ENCODE measurements at places on chromosomes 4 and X.

- DNase-seq, result no peak
These were observed 8.2 kb downstream of the MTHFD2L start for GRCh38 chr4:74166135-74166534.

- no peak for DNase-seq
These were observed 90.0 kb downstream of the MAOA start for GRCh38 chrX:43745938-43746721.

GRCh38 chr4:4867375-4868039 lies 8.0 kb downstream of the MSX1 start:
- no peak for DNase-seq

DNA sequence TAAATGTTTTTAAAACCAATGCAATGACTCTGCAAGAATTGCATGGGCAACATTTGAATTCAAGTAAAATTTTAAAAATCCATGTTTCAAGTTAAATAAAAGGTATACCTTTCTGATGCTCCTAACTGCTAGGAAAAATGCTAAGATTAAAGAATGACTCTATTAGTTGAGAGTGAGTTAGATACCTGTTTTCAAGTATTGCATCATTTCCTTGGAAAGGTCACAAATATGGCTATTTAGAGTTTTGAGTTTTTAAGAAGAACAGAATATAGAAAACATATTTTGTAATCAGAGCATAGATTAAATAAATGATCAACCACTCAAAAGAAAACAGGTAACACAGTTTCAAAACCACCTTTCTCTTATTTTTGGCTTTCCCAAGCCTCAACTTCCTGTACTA lies 18.3 kb upstream of the NPY2R start:
- DNase-seq, result no peak

DNA sequence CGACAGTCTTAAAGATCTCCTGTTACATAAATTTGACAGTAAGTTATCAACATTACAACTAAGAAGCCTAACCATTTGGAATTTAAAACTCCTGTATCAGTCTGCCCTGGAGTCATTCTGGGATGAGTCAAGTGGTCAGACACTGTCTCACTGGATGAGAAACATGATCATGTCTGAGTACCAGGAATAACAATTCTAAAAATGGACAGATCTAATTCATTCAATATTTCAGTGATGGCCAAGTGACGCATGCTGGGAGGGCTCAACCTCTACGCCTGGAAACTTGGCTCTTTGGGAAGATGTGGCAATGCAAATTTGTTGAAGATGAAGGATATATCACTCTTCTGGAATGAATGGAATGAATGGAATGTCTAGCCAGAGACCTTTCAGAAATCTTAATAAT lies 1427.2 kb downstream of the STIM2 start:
- DNase-seq, result no peak

GRCh38 chr4:94486372-94486801 lies 34.6 kb downstream of the PDLIM5 start:
- no peak for DNase-seq

DNA sequence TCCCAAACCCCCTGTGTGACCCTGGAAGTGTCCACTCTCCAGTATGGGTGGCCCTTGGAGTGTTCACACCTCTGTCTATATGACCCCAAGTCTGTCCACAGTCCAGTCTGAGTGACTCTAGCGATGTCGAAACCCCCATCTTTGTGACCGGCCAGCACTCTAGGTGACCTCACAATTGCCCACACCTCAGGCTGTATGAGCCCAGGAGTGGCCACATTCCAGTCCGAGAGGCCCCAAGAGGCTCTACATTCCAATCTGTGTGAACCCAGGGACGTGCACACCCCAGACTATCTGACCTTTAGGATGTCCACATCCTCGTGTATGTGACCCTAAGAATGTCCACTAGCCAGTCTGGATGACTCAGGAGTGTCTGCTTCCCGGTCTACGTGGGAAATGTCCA lies 7.3 kb upstream of the GLOD5 start:
- no peak for DNase-seq

DNA sequence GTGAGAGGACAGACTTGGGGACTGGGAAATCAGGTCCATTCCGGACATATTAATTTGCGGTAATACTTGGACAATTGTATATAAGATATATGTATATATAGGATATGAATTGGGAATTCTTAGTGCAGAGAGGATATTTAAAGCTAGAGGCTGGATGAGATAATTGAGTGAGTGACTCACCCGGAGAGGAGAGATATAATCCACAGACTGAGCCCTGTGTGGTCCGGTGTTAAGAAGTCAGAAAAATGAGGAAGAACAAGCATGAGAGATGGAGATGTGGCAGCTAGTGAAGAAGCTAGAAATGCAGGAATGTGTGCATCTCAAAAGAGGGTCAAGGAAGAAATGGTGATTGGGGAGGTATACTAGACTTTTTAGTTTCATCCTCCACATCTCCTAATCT lies 336.2 kb downstream of the SLC7A11 start:
- no peak for DNase-seq

- no peak for DNase-seq
These were observed 112.5 kb downstream of the MID1 start for GRCh38 chrX:10507876-10508275.

- DNase-seq, result no peak
These were observed 82.9 kb upstream of the RBPJ start for GRCh38 chr4:26237916-26238315.

DNA sequence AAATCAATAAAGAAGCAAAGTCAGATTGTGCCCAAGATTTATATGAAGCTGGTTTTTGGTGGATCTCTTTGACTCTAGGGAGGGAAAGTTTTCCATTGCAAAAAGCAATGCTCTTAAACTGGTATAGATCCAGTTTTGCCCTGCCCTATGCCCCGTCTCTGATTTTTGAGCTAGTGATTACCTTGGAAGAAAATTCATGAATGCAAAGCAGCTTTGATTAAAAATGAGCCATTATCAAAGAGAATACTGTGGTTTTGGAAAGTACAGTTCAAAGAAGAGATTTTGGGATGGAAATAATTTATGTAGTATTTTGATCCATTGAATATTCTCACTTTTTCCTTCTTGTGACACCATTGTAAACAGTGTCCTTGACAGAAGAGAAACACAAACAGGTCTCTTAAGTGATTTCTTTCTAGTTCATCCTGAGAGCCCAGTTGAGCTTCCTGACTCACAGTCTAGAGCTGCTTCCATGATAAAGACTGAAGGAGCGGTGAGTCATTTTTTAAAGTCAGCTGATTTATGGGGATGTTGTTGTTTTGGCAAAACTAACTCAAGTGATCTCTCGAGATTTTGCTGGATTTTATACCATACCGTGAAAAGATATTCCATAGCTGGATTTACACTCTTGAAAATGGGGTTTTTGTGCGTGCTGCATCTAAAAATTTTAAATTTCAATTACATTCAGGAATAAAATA lies 76.7 kb downstream of the AFF1 start:
- no peak for DNase-seq

GRCh38 chr4:113371111-113371510 lies 321.7 kb downstream of the ANK2 start:
- no peak for DNase-seq

DNA sequence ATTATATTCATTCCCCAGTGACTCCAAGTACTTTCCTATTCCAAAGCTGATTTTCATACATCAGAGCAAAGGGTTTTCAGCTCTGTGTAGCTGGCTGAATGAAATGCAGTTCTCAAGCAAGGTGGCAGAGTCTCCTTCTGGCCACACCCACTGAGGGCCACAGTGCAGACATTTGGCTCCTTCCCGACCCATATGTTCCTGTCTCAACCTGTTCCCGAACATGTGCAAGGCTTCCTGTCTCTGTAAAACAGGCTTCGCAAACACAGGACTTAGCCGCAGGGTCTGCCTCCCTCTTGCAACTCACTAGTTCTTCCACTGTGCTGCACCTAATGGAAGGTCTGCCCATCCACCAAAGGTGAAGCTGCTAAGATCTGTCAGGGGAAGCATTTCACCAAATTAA lies 249.2 kb downstream of the MID1IP1 start:
- no peak for DNase-seq

DNA sequence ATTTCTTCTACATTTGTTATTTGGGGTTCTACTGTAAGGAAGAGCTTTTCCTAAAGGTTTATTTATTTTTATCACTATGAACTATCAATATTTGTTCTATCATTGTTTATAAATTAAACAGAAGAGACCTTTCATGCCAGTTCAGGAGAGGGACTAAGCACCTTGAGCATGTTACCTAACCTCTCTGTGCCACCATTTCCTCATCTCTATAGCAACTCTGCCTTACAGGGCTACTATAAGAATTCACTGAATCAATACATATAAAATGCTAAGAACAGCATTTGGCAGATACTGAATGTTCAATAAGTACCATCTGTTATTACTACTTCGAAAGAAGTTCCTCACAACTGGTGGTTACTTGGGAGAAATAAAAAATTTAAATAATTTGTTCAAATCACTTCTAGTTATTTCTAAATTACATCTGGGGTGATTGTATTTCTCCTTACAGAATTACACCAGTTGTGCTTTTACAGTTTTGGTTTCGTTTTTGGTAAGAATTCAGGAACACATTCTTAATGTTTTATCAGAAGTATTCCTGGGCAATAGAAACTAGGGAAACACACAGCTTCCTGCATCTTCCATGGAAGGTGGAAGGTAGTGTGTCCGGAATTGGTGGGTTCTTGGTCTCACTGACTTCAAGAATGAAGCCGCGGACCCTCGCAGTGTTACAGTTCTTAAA lies 32.9 kb downstream of the EREG start:
- no peak for DNase-seq

- no peak for DNase-seq
These were observed 20.7 kb downstream of the SYNPO2 start for GRCh38 chr4:118909173-118909956.

DNA sequence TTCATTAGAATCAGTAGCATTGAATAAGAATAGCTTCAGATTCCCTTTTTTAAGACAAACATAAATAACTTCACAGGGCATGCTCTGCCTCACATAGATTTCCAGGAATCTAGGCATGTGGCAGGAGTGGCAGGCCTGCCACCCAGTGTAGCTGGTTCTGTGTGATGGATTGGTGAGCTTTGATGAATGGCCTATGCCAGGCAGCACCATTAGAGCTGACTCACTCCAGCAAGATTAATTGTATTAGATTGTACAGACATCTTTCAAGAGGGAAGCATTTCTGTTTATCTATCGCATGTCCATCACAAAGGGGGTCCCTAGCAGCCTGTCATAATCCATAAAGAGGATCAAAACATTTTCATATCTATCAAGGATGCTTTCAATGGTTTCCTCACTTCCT lies 71.9 kb downstream of the NAA11 start:
- no peak for DNase-seq
